ENCODE measurements at places on chromosomes 5 and 9. TPM values are rescaled to one million over a fixed set of nuclear protein-coding genes. Genes with fewer than 3 reads are reported as not detected.

GRCh38 chr9:135775911-135776310, 73.9 kb downstream of the KCNT1 start:
- no peaks in the 10 kb centered on the region for H3K36me3 ChIP-seq
- H3K27me3 ChIP-seq: peaks cover 4% of the 10 kb centered on the region
- no peak overlapping the region for H3K27ac ChIP-seq
- H3K4me3 ChIP-seq: no peak overlapping the region
- H3K4me1 ChIP-seq: no peaks in the 10 kb centered on the region
- no peak for DNase-seq

DNA sequence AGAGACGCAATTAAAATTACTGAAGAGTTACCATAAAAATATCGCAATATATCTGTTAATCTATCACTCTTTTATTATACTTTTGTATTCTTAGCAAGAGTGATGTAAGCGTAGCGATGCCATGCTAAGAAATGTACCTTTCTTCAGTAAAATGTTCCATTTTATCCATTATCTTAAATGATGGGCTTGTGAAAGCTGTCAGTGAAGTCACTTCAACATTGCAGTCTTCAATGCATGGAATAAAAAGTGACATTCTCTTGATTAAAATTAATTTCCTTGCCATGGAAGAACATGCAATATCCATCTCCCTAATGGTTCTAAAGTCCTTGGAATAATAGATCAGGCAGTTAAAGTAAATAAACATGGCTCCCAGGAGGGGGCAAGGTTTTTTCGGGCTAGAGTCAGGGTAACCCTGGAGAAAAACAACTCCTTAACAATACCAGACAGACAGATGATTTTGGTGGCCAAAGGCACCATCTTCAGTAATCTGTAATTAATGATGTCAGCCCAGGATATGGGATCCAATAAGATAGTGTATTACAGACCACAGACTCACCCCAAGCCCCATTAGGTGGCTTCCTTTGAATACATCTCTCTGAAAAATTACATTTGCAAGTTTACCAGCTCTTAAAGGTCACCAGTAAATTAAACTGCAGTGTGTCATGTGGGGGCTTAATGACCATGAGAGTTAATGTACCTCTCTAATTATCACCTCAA, 677.1 kb downstream of the DTWD2 start:
- no peaks in the 10 kb centered on the region for H3K36me3 ChIP-seq
- DNase-seq: no peak
- H3K4me1 ChIP-seq: no peaks in the 10 kb centered on the region
- no peak overlapping the region for H3K27ac ChIP-seq

- no peak overlapping the region for H3K27ac ChIP-seq
- no peaks in the 10 kb centered on the region for H3K36me3 ChIP-seq
- H3K27me3 ChIP-seq: no peaks in the 10 kb centered on the region
- no peaks in the 10 kb centered on the region for H3K4me1 ChIP-seq
- DNase-seq: no peak
These were observed 36.6 kb upstream of the ANKH start for GRCh38 chr5:14908172-14908571.

Gene PCDHA11
- 0.38 TPM for total RNA-seq

- peak; percentile 63 for DNase-seq
- H3K27ac ChIP-seq: no peak overlapping the region
These were observed 23.9 kb upstream of the PPP2CA start for GRCh38 chr5:134249469-134250379.

GRCh38 chr5:75021219-75021618, 31.1 kb downstream of the GCNT4 start:
- H3K27me3 ChIP-seq: no peaks in the 10 kb centered on the region
- no peaks in the 10 kb centered on the region for H3K4me1 ChIP-seq
- H3K4me3 ChIP-seq: no peak overlapping the region
- no peak for DNase-seq
- no peaks in the 10 kb centered on the region for H3K36me3 ChIP-seq

Gene ACER2
- total RNA-seq: 5.9 TPM

GRCh38 chr5:73066466-73066865, 53.9 kb upstream of the TMEM171 start:
- no peaks in the 10 kb centered on the region for H3K27me3 ChIP-seq
- no peaks in the 10 kb centered on the region for H3K4me1 ChIP-seq
- H3K27ac ChIP-seq: no peak overlapping the region
- no peak overlapping the region for H3K4me3 ChIP-seq
- no peak for DNase-seq

Gene SPINK7
- not detected for total RNA-seq

GRCh38 chr9:18920141-18921084, 112.6 kb downstream of the SAXO1 start:
- H3K36me3 ChIP-seq: no peaks in the 10 kb centered on the region
- no peaks in the 10 kb centered on the region for H3K27me3 ChIP-seq
- no peak for DNase-seq
- H3K27ac ChIP-seq: no peak overlapping the region

Gene ZNG1A
- total RNA-seq: 28.4 TPM

DNA sequence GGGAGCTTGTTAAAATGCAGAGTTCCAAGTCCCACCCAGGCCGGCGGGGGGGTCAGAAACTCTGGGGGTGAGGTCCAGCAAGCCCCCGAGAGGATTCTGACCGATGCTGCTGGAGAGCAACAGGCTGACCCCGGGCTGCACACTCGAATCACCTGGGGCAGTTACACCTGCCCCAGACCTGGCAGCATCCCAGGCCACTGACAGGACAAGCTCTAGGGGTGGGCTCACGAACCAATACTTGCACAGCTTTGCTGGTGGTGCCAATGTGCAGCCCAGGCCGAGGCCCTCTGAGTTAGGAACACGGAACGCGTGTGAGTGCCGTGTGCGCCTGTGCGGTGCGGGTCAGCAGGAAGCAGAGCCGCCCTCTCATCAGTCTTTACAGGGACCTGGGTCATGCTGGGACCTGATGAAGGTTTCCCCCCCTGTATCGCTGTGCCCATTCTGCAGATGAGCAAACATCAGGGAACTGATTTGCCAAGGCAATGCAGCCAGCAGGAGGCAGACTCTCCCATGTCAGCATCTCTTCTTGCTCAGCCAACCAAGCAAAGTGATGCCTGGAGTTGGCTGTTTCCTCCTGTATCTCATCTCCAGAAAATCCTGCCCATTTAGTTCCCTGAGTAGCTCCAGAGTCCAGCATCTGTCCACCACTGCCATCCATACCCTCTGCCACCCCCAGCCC, 16.3 kb downstream of the FAM163B start:
- no peak overlapping the region for H3K27ac ChIP-seq
- no peaks in the 10 kb centered on the region for H3K27me3 ChIP-seq
- H3K4me1 ChIP-seq: no peaks in the 10 kb centered on the region
- H3K36me3 ChIP-seq: no peaks in the 10 kb centered on the region

Gene GFRA3
- total RNA-seq: 0.53 TPM

GRCh38 chr9:4861736-4862451, 69.2 kb downstream of the RCL1 start:
- H3K27ac ChIP-seq: no peak overlapping the region
- H3K4me1 ChIP-seq: no peaks in the 10 kb centered on the region
- peaks cover 15% of the 10 kb centered on the region for H3K36me3 ChIP-seq
- no peak for DNase-seq

Gene FNIP1
- total RNA-seq: 40.3 TPM

- H3K4me1 ChIP-seq: no peaks in the 10 kb centered on the region
- H3K4me3 ChIP-seq: no peak overlapping the region
- no peak for DNase-seq
- no peaks in the 10 kb centered on the region for H3K27me3 ChIP-seq
- no peaks in the 10 kb centered on the region for H3K36me3 ChIP-seq
These were observed 30.7 kb upstream of the ERAP1 start for GRCh38 chr5:96838201-96839070.

Gene PITX1
- 0.47 TPM for total RNA-seq

Gene ROR2
- 3.8 TPM for total RNA-seq

DNA sequence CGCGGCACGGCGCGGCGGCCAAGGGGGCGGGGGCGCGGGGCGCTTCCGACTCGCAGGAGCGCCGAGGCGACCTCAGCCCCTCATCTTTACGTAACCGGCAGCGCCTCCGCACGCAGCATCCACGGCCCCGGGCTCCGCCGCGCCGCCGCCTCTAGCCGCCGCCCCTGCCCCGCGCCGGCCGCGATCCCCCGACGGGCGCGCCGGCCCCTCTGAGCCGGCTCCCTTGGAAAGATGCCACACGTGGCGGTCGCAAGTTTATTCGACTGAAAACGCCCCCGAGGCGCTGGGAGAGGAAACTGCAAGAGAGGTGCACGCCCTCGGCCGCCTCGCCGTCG, 1.0 kb downstream of the KLF9 start:
- peak overlapping the region; percentile 100 for H3K27ac ChIP-seq
- no peak for DNase-seq
- H3K4me1 ChIP-seq: peaks cover 63% of the 10 kb centered on the region
- H3K27me3 ChIP-seq: no peaks in the 10 kb centered on the region
- H3K36me3 ChIP-seq: peaks cover 4% of the 10 kb centered on the region

Gene SPOCK1
- total RNA-seq: 8.4 TPM

- no peaks in the 10 kb centered on the region for H3K36me3 ChIP-seq
- peaks cover 11% of the 10 kb centered on the region for H3K4me1 ChIP-seq
These were observed 94.8 kb downstream of the RCL1 start for GRCh38 chr9:4887556-4887955.

DNA sequence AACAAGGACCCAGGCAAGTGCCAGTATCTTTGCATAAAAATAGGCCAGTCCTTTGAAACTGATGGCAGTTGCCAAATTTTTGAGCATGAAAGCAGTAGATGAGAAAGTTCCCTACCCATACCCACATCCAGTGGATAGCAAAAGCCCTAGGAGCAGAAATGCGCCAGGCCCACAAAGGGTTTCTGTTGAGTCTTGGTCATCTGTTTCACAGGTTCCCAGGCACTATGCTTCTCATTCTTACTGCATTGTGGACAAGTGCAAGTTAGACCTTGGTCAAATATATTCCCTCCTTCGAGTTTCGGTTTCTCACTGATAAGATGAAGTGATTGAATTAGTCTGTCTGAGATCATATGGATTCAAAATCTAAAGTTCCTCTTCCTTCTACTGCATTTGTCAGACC, 152.3 kb downstream of the NR3C1 start:
- no peaks in the 10 kb centered on the region for H3K4me1 ChIP-seq
- H3K27ac ChIP-seq: no peak overlapping the region
- no peaks in the 10 kb centered on the region for H3K27me3 ChIP-seq
- no peak overlapping the region for H3K4me3 ChIP-seq
- DNase-seq: no peak

- DNase-seq: no peak
- peaks cover 37% of the 10 kb centered on the region for H3K4me1 ChIP-seq
- no peak overlapping the region for H3K4me3 ChIP-seq
- H3K27me3 ChIP-seq: no peaks in the 10 kb centered on the region
- H3K36me3 ChIP-seq: no peaks in the 10 kb centered on the region
These were observed 25.6 kb downstream of the C9orf50 start for GRCh38 chr9:129595311-129595741.

DNA sequence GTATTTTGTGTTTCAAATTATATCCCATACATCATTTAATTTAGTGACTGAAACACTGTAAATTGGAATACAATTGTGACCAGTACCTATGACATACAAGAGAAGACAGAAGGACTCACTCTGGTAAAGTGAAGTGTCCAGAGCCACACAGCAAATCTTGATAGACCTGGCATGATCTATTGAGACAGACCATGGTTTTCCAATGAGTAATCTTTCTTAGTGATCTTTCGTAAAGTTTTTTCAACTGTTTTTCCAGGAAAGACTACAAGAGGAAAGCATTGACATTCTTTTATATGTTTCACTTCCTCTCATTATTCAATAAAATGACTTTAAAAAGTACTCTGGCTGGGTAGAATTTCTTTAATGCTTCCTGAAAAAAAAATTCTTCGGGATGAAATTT, 43.3 kb upstream of the ALDH1A1 start:
- no peak overlapping the region for H3K4me3 ChIP-seq
- no peak for DNase-seq
- H3K27me3 ChIP-seq: no peaks in the 10 kb centered on the region
- H3K4me1 ChIP-seq: no peaks in the 10 kb centered on the region
- no peaks in the 10 kb centered on the region for H3K36me3 ChIP-seq

Gene FCN2
- not detected for total RNA-seq

DNA sequence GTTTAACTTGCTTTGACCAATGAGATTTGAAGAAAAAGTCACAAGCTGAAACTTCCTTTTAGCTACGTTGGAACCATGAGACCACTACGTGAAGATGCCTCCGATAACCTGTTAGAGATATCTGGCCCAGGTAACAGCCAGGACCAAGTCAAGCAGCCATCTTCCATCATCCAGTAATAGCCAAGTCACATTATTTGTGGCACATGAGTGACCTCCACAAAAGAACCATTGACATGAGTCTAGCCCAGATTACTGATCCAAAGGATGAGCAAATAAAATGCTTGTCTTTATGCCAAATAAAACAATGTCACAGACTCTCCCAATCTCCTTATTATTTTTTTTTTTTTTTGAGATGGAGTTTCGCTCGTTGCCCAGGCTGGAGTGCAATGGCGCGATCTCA, 1.6 kb downstream of the DEPDC1B start:
- no peak overlapping the region for H3K4me3 ChIP-seq
- H3K36me3 ChIP-seq: no peaks in the 10 kb centered on the region
- no peaks in the 10 kb centered on the region for H3K27me3 ChIP-seq
- DNase-seq: no peak

GRCh38 chr5:111099058-111099778, 7.1 kb downstream of the WDR36 start:
- peaks cover 90% of the 10 kb centered on the region for H3K36me3 ChIP-seq
- H3K4me1 ChIP-seq: peaks cover 5% of the 10 kb centered on the region
- H3K27ac ChIP-seq: no peak overlapping the region
- no peaks in the 10 kb centered on the region for H3K27me3 ChIP-seq

DNA sequence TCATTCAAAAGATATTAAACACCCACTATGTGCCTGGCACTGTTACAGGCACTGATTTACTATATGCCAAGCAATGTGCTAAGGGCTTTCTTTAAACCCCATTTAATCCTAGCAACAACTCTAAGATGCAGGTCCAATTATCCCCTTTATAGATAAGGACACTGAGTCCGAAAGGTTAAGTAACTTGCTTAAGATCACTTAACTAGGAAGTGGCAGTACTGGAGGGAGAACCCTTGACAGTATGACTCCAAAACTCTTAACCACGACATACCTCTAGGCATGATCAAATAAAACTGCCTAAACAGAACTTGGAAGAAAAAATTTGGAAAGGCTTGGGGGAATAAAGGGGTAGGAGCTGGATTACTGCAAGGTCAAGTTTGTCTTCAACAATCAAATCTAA, 1.7 kb downstream of the RAB14 start:
- DNase-seq: no peak
- peak overlapping the region; percentile 94 for H3K27ac ChIP-seq
- H3K27me3 ChIP-seq: no peaks in the 10 kb centered on the region

All from lower lobe of right lung (tissue), 2 donors.